Activated gamma-delta T cell treated with Interleukin-2 at 50 U/mL for 16 hours (primary cell): ENCODE measurements at places on chromosomes 5 and 9.

- DNase-seq: no peak
Observed at GRCh38 chr5:88813244-88813643, 69.7 kb downstream of the MEF2C start.

- DNase-seq: no peak
Observed at GRCh38 chr5:163993126-163993525, 487.7 kb downstream of the MAT2B start.

DNA sequence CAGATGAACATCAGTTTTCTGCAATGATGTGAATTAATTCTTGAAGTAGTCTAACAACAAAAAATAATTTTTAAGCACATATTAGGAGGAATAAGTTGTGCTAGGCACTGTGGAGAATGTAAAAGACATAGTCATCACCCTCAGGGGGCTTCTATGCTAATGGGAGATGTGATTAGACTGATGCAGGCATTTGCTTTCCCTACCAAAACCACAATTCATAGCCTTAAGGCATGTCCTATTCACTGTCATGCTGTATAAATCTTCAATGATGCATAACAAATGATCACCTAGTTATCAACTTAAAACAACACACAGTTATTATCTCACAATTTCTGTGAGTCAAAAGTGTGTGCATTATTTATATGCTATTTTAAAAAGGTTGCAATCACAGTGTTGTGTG is 422.6 kb downstream of the MAN2A1 start:
- no peak for DNase-seq

DNA sequence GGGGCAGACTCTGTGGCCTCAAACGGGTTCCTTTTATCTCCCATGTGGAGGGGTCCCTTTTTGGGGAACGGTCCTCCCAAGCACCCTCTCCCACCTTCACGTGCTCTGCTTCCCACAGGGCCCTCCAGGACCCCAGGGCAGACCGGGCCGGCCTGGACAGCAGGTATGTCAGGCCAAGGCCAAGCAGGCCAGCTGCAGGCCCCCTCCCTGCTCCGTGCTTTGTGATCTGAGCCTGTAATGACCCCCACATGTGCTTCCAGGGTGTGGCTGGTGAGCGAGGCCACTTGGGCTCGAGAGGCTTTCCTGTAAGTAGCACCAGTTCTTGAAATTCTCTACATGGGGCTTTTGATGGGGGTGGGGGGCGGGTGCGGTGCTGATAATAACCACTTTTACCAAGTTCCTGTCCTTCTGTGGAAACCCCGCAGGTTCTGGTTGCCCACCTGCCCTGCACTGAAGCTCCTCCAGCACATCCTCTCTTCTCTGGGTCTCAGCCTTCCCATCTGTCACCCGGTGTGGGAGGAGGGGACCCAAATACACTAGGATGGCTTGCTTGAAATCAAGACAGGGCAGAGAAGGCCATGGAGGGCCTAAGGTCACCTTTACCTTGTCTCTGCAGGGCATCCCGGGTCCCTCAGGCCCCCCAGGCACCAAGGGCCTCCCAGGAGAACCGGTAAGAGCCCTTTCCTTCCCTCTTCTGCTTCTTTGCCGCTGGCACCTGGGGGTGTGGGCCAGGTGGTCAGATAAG is 57.9 kb upstream of the ORM1 start:
- no peak for DNase-seq

DNA sequence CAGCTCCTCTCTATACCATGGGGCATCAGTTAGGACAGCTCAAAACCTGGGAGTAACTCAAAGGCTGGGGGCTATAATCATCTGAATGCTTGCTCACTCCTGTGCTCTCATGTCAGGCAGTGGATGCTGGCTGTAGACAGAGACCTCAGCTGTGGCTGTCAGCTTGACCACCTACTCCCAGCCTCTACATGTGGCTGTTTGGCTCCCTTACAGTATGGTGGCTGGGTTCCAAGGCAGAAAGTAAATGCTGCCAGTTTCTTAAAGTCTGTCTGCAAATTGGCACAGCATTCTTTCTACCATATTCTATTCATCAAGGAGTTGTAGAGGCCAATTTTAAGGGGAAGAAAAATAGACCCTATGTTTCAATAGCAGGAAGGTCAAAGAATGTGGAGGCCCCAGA is 66.9 kb downstream of the TMC1 start:
- DNase-seq: no peak

- no peak for DNase-seq
Observed at GRCh38 chr5:170614065-170614490, 110.3 kb downstream of the KCNIP1 start.

DNA sequence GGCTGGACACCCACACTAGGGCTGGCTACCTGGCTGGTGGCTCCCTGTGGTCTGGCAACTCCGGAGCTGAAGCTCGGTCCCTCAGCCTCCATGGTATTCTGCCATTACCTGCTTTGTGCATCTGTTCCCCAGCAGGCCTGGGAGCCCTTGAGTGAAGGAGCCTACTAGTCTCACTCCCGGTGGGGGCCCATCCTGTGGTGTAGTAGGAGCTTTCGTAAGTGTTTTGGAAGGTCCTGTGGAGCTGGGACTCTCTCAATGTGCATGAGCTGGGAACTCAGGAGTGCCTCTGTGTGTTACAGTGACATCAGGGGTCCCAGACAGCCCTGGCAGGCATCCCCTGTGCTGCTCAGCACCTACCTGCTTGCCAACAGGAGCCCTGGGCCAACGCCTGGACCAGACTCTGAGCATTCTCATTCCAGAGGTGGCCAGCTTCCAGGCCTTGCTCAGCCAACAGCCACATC is 267.1 kb downstream of the GADD45G start:
- DNase-seq: no peak

DNA sequence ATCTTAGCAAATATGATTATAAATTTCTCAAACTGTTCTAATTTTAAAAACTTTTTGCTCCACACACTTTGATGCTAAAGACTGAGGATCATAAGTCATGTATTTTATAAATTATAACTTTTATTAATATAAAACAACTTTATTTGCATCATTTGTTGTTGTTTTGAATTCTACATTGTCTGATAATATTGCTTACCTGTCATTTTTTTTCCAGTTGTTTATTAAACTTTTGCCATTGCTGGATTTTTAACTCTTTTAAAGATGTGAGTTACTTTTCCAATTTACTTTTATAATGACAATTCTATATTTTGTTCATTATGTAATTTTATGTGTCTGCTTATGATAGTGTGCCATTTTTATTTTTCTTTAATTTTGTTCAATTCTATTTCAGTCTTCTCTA is 2071.2 kb upstream of the C9orf72 start:
- DNase-seq: no peak

GRCh38 chr9:32968101-32969011 is 33.1 kb downstream of the APTX start:
- peak; percentile 56 for DNase-seq

GRCh38 chr9:10238087-10238486 is 374.7 kb downstream of the PTPRD start:
- no peak for DNase-seq

- no peak for DNase-seq
Observed at GRCh38 chr9:88892724-88893123, 98.5 kb upstream of the S1PR3 start.

DNA sequence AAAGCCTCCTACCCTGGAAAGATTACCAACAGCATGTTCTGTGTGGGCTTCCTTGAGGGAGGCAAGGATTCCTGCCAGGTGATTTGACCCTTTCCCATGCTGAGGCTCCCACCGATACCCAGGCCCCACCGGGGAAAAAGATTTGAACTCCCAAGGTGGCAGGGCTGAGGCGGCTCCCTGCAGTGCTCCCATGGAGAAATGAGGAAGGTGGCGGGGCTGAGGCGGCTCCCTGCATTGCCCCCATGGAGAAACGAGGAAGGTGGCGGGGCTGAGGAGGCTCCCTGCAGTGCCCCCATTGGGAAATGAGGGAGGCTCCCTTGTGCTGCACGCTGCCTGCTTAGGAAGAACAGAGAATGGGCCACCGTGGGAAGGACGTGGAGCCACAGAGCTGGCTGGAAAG is 3.2 kb downstream of the PRSS3 start:
- DNase-seq: no peak

GRCh38 chr5:121913418-121913817 is 48.4 kb upstream of the SRFBP1 start:
- DNase-seq: no peak

- no peak for DNase-seq
Observed at GRCh38 chr5:96058084-96058483, 96.4 kb upstream of the ELL2 start.

DNA sequence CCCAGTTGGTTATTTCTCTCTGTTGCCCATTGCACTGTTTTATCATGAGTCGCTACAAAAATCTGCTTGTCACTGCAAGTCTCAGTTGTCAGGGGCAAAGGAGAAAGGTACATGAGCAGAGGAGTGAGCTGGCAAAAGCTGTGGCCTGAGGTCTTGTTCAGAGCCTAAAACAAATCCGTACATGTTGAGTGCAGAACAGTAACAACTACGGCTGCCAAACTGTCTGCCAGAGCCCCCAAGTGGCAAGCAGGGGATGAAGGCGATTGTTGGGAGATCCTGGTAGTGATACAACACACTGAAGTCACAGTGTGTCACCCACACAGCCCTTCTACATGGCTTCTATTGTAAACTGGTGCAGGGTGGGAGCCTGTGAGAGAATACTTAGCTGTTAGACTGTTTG is 50.9 kb downstream of the BRINP1 start:
- DNase-seq: no peak

DNA sequence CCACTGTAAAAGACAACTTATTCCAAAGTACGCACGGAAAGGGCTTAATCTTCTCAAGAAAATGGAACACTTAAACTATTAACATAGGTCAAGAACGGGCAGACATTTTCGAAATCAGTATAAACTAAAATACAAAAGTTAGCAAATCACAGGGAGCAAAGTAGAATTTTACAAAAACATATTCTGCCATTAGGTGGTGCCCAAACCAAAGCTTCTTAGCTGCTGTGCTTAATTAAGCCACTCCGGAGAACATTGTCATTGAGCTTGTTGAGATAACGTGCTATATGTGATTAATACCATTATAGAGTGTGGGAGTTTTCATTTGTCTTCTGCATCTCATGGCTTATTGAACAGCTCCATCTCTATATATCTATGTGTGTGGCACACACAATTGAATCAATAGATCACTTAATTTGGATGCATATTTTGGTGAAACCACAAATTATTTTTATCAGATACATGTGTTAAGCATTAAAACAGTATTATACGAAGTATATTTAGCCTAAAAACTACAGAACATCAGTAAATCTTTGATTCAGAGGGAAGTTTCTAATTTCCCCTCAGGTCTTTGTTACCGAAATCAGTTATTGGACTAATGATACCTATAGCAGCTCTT is 23.4 kb downstream of the UBLCP1 start:
- DNase-seq: no peak

GRCh38 chr5:54946306-54946819 is 39.0 kb downstream of the ESM1 start:
- DNase-seq: no peak

- DNase-seq: no peak
Observed at GRCh38 chr5:66002415-66002814, 76.0 kb downstream of the ERBIN start.

DNA sequence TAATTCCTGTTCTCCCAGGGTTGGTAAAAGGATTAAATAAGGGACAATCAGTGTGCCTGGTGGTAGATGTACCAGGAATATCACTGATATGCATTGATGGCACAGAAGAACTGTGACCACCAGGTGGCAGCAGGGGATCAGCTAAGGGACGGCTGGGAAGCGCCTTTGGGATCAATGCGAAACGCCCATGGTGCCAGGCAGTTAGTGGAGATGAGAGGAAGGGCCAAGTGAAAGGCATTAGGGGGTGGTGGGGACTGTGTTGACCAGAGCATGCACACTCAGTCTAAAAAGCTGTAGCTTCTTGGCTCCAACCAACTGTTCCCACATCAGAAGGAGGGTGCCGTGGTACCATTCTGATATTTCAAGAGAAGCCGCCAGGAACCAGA is 55.6 kb downstream of the ARHGEF37 start:
- DNase-seq: peak; percentile 65

GRCh38 chr9:114805670-114806525 is at the start of gene TNFSF15:
Gene TNFSF15 (minus strand): TSS chr9:114806039. CDS start chr9:114806012, 27 bp downstream.
- no peak for DNase-seq

DNA sequence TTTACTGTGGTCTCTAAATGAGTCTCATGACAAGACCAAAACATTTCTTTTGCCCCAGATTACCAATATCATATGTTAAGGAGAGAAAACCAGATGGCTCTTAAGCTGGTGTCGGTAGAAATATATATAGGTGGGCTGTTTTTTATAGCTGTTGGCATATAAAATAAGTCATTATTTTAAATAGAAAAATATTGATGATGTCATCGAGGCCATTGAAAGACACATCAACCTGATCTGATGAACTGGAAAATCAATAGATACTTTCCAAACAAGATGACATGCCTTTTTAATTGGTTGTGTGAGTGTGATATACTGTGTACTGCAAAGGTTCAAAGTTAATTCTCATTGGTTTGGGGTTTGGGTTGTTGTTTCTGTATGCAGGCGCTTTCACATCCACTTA is 617.3 kb downstream of the CCDC171 start:
- DNase-seq: no peak

DNA sequence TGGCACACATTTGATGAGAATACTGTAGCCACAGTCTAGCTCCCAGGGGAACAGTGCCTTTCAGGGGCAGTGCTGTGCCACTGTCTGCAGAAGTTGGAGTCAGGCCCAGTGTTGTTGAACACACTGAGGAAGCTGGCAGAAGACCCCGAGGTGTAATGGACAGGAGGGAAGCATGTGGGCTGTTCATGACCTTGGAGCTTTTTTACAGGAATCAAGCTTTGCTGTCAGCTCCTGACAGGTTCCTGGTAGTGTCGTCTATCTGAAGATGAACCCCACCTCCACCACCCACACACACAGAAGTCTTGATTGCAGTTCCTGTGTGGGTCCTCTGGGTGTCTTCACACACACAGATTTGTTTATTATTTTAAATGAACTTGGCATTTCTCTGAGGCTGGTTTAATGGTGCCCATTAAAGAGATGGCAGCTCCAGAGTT is 40.3 kb upstream of the TNFAIP8 start:
- DNase-seq: peak; percentile 53

GRCh38 chr9:127162046-127162863 is 39.8 kb upstream of the ANGPTL2 start:
- no peak for DNase-seq

- DNase-seq: no peak
Observed at GRCh38 chr5:167488371-167488770, 803.1 kb upstream of the WWC1 start.

DNA sequence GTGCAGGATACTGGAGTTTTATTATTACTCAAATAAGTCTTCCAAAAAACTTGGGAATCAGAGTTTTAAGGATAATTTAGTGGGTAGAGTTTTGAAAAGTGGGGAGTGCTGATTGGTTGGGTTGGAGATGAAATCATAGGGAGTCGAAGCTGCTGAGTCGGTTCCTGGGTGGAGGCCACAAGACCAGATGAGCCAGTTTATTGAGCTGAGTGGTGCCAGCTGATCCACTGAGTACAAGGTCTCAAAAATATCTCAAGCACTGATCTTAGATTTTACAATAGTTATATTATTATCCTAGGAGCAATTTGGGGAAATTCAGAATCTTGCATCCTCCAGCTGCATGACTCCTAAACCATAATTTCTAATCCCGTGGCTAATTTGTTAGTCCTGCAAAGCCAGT is 804.9 kb upstream of the SEMA6A start:
- no peak for DNase-seq
